ENCODE measurements at places on chromosomes 6 and 20.

- DNase-seq: peak; percentile 74
Measured at GRCh38 chr6:154276810-154277628, 79.6 kb downstream of the IPCEF1 start.

DNA sequence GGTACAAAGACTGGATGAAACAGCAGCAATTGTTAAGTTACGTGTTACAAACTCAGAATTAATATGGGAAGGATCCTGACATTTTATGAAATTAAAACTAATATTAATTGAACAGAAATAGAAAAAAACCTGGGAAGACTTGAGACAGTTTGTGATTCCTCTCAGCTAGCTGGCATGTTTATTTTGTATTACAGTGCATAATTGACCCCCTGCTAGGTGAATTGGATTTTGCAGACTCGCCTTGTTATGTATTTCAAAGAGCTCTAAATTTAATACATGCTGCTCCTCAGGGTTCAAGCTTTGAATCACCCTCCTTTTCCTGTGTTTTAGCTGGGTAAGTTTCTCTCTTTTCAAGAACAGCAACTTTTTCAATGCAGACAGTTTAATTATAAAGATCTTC is 339.4 kb downstream of the PLCB1 start:
- no peak for DNase-seq

DNA sequence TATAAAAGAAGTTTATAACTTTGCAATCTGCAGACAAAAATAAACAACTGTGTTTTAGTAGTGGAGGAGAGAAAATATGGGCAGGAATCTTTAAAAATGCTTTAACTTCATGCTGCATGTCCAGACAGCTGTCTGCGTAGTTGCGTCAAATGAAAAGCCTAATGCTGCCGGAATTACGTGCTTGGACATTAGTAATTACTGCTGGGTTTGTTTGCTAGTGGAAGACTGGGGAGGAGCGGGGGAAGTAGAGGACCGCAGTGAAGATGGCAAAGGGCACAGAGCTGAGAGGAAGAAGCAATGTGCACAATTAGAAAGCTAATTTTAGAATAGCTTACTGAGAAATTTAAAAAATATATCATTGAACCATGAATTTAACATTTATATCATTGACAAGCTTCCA is 2.4 kb downstream of the SNAP25 start:
- no peak for DNase-seq

DNA sequence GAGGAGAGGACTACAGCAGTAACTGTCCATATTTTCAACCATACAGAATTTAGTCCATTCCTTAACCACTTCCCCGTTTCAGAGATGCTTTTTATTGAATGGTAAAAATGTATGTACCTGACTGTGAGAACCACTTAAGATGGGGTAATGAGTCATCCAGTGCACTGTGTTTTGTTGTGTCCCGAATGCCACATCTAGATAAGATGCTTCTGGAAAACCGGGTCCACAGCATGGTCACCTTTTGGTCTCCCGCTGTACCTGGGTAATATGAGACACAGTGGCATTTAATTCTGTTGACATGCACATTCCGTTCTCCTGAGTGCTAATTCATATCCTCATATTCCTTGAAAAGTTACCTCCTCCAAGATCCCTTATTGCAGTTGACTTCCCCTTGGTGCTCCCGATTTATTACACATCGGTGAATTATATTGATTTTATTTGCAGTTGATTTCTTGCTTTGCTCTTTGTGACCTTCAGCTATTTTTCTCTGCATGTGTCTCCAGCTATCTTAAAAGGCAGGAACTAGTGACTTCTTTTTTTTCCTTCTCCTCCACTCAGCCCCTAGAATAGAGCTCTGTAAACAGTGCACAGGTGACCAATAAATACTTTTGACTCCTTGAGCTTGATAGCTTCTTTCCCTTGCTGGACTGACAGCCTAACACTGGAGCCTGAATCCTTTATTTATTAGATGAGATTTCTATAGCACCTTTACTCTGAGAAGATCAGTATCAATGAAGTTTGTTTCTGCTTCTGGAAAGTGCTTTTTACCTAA is 314.6 kb downstream of the ZFAND3 start:
- no peak for DNase-seq

- no peak for DNase-seq
Measured at GRCh38 chr6:54655162-54655561, 191.4 kb upstream of the FAM83B start.

GRCh38 chr6:45021676-45022075 is 306.5 kb upstream of the RUNX2 start:
- DNase-seq: no peak
